ENCODE measurements at places on chromosomes 2 and 18. TPM values are rescaled to one million over a fixed set of nuclear protein-coding genes. Genes with fewer than 3 reads are reported as not detected.

DNA sequence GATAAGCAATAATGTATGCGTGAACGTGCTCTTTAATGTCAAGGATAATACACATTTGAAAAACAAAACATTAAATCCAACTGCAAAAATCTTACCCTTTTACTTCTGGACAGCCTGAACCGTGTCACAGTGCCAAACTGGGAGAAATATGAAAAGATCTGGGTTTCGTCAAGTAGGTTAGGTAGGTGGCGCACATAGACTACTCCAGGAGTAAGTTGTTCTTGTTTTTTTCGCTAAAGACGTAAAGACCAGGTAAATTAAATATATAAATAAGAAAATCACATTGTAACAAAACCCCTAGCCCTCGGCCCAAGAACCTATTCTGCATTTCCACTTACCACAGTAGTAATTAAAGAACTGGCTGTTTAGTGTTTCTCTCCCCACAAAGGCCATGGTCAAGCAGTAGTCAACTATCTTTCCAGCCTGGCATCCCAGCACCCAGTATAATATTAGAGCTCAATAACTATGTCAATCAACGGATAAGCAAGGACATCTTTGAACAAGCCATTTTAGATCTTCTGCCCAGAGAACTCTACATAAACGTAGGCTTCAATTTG is 1.1 kb downstream of the NIFK start:
- no peak for DNase-seq

The SLC19A3 gene
- total RNA-seq = 0.36 TPM

GRCh38 chr2:74581463-74581862 is 26.9 kb downstream of the DOK1 start:
- no peak for DNase-seq

The ESPNL gene
- total RNA-seq = 9.8 TPM

The KLHL30 gene
- under 0.01 TPM for total RNA-seq

- peak; percentile 73 for DNase-seq
Observed at GRCh38 chr18:415617-416612, 84.6 kb downstream of the COLEC12 start.

GRCh38 chr2:45729753-45730512 is 78.5 kb downstream of the PRKCE start:
- DNase-seq = no peak

- no peak for DNase-seq
Observed at GRCh38 chr18:10661317-10661716, 135.5 kb downstream of the NAPG start.

The C1QL2 gene
- not detected for total RNA-seq

DNA sequence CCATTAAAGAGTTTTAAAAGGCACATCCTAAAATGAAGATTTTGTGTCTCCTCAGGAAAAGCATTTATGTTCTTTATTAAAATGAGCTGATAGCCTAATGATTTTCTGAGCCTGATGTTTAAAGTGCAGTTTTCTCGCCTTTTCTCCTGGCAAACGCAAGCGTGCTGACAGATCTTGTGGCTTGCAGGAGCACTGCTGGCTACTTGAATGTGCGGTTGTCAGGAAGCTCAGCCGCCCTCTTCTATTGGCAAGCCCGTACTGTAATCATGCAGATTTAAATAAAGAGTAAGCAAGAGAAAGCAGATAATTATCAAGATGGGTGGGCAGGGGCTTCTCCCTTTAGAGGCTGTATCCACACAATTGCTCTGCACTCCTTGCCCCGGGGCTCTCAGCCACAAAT is 139.5 kb upstream of the SPHKAP start:
- DNase-seq = no peak

- DNase-seq = no peak
Observed at GRCh38 chr2:212213191-212213590, 325.4 kb downstream of the ERBB4 start.

The ZNF512 gene
- total RNA-seq = 21.4 TPM

DNA sequence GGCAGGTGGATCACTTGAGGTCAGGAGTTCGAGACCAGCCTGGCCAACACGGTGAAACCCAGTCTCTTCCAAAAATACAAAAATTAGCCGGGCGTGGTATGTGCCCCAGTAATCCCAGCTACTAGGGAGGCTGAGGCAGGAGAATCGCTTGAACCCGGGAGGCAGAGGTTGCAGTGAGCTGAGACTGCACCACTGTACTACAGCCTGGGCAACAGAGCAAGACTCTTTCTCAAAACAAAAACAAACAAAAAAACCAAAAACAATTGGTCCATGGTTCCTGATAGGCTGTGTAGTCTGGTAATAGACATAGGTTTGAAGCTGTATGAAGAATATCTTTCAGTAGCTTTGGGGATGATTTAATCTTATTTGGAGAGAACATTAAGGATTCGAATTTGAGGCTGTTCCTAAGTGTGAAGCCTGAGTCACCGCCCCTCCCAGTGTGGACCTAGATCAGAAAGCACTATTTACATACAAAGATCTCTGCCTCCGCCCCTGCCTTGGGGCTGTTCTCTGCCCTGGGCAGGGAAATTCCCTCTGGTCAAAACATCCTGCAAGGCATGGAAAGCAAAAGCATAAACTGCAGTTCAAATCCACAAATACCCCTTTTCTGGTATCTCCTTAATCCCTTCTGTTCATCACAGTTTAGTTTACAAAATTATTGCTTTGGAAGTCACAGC is 52.8 kb upstream of the PMAIP1 start:
- peak; percentile 58 for DNase-seq

GRCh38 chr2:118855451-118856279 is 8.2 kb upstream of the EN1 start:
- DNase-seq = peak; percentile 100

DNA sequence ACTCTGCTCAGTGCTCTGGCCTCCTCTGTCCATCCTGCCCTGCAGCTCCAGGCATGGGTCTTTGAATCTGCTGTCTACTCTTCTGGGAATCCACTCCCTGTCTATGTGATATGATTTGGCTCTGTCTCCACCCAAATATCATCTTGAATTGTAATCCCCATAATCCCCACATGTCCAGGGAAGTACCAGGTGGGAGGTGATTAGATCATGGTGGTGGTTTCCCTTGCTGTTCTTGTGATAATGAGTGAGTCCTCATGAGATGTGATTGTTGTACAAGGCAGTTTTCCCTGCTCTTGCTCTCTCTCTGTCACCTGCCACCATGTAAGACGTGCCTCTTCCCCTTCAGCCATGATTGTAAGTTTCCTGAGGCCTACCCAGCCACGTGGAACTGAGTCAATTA is 881.8 kb upstream of the ID2 start:
- DNase-seq = peak; percentile 58

The PRKAG3 gene
- total RNA-seq = under 0.01 TPM

The OTX1 gene
- total RNA-seq = not detected

DNA sequence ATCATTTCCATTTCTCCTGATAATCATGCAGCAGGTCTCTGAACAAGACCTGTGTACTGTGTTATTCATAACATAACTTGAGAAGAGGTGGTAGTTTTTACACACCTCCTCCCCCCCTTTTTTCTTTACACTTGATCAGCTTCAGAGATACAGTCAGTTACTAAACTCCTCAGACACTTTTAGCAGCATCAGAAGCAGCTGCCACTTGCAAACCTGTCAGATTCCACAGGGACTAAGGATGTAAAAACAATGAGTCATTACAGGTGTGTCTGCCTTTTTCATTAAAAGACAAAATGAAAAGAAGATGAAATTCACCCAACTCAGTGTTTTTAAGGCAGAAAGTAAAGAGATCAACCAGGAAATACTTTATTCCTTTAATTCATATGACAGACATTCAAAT is 254.0 kb downstream of the NRXN1 start:
- DNase-seq = no peak

GRCh38 chr2:30622452-30622851 is 175.4 kb downstream of the LCLAT1 start:
- DNase-seq = no peak

The CREG2 gene
- total RNA-seq = 0.36 TPM

DNA sequence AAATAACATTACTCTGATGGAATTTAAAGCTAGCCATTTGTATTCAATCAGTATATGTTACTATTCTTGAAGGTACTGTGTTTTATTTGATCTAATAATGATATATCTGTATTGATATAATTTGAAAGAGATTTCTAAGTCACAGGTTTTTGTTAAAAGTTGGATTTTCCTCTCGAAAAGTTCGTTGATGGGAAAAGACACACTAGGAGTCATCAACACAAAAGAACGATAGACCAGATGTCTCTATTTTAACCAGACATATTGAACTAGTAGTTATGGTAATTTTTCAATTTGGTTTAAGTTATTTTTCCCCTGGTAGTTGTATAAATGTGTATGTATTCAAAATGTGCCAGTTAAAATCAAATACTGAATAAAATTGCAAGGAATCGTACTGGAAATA is 2.5 kb downstream of the ASXL3 start:
- peak; percentile 76 for DNase-seq

The CCL20 gene
- total RNA-seq = 1.2 TPM

- no peak for DNase-seq
Observed at GRCh38 chr2:120404274-120404673, 58.3 kb downstream of the INHBB start.

The SCYGR5 gene
- total RNA-seq = not detected

- DNase-seq = no peak
Observed at GRCh38 chr18:61420218-61420885, 87.1 kb downstream of the CDH20 start.

The TMEM182 gene
- total RNA-seq = 1.4 TPM

GRCh38 chr2:131029812-131030211 is 63.4 kb downstream of the FAM168B start:
- no peak for DNase-seq

The SIGLEC15 gene
- 8.0 TPM for total RNA-seq

DNA sequence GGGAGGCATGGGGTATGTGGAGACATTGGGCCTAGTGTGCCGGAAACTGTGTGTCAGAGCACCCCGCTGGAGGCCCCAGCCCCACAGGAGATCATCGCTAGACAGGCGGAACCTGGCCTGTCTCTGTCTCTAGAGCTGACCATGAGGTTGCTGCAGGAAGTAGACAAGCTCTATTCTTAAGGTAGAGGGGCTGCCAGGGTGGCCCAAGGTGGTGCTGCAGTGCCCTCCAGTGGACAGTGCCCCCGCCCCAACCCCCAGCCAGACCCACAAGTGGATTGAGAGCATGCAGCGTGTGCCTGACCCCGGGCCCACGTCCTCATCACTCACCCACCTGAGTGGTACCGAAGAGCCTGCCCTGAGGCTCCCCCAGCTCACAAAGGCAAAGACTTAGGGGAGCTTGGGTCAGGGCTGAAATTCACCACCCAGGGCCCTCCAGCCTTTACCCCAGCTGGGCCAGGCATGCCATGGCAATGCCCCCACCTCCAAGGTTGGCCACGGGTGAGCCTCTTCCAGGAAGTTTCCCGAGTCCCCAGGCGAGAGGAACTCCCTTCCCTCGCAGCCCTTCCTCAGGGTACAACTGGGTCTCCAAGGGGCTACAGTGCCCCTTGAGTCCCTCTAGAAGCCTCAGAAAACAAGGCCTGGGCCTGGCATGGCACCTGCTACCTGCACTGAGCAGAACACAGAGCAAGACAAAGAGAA is 155.0 kb downstream of the TTC32 start:
- DNase-seq = no peak

DNA sequence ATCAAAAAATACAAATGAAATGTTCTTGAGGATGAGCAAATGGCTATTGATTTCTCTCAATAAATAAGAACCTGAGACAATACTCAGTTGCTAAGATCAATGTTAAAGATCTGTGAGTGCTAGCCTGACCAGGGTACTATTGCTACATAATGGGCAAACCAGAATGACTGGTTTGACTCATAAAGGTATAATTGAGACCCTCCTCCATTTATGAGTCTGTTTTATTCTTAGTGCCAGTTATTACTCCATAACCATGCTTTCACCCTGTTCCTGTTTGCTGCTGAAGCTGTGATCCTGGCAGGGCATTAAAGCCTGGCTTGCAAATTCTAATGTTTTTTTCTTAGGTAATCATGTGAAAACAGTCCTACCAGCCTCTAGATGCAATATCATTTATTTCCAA is 56.6 kb upstream of the PPM1B start:
- no peak for DNase-seq

- DNase-seq = peak; percentile 89
Observed at GRCh38 chr2:190180313-190181122, 118.0 kb upstream of the MSTN start.

The UGT1A9 gene
- not detected for total RNA-seq

DNA sequence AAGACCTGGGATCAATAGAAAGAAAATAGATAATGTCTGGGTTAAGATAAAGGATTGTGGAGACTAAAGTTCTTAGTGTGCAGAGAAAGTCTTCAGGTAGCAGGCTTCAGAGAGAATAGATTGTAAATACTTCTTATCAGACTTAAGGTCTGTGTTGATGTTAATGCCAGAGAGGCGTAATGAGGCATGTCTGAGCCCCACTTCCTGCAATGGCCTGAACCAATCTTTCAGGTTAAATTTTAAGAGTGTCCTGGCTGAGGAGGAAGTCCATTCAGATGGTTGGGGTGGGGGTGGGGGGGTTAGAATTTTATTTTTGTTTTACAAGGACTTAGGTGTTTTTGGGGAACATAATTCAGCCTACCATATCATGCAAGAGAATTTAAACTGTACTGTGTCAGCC is 129.5 kb downstream of the EVA1A start:
- DNase-seq = no peak

The AAMP gene
- total RNA-seq = 97.0 TPM

The CHRND gene
- total RNA-seq = not detected

DNA sequence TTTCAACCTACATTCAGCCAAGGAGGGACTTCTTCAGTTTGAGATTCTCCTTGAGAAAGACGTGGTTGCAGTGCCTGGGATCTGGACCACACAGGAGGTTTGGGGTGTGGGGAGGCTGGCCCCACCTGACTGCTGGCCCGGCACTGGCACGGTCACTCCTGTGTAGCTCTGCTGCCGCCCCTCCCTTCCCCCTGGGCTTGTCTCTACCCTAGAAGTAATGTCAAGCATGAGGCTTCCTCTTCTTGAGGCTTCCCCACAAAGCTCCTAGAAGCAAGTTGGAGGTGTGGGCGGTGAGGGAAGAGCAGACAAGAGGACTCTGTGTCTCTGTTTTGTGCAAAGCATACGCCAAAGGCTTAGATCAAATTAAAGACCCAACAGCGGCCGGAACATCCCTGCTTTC is 8.7 kb downstream of the KLHL29 start:
- DNase-seq = no peak

The POTEJ gene
- total RNA-seq = not detected

GRCh38 chr2:217610401-217610814 is 392.4 kb downstream of the TNS1 start:
- no peak for DNase-seq

GRCh38 chr2:30269771-30270145 is 38.4 kb downstream of the LBH start:
- no peak for DNase-seq

DNA sequence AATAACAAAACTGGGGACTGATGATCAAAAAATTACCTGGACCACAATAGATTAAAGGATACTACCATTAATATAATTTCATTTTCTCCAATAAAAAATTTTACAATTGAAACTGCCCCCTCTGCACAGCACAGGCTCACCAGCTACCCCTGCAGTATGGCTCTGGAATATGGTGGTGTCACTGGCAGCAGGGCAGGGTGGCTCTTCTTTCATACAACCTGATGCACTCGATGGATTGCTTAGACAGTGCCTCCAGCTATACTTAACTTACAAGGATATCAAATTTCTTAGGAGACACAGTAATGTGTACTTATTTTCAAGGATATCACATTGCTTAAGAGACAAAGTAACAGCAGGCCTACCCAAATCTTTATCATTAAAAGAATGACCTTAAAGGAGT is 124.0 kb downstream of the PRELID3A start:
- DNase-seq = no peak

The AQP12B gene
- total RNA-seq = not detected

The UGT1A5 gene
- not detected for total RNA-seq
